Neural crest cell (in vitro differentiated cells): ENCODE measurements at places on chromosomes 5 and 9. TPM values are rescaled to one million over a fixed set of nuclear protein-coding genes. Genes with fewer than 3 reads are reported as not detected.

GRCh38 chr5:143241892-143242291 lies 161.6 kb downstream of the NR3C1 start:
- DNase-seq, result no peak

DNA sequence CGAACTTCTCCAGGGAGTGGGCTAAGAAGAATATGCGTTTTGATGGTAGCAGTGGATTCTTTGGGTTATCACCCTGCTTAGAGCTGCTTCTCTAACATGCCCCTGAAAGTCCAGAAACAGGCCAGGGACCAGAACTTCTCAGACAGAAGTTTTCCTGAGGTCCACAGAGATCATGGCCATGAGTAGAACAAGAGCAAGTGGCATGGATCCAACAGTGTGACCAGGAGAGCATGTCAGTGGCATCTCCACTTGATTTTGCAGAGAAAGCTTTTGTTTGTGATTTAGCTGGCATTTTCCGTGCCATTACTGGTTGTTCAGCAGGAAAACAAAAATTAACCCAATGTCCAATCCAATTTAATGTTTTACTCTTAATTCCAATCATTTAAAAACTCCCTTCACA lies 298.5 kb upstream of the CD180 start:
- no peak for DNase-seq

MSX2 gene
- 0.89 and 1.1 TPM in 2 replicates for total RNA-seq

DNA sequence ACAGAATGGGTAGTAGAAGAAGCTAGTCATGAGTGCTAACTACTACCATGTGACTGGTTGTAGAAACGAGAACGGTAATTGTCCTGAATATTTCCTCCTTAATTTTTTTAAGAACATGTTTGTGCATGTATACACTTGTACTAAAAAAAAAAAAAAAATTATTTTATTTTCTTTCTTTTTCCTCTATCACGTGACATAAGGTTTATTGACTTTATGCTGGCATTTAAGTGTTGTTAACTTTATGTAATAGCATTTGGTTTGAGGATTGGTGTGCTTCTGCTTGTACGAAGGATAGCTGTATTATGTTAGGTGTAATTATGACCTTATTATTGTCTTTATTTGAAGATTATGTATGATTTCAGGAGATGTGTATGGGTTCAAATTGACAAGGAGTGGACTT lies 349.1 kb upstream of the PTPRD start:
- no peak for DNase-seq

GRCh38 chr9:127963359-127964064 lies 17.3 kb downstream of the EEIG1 start:
- no peak for DNase-seq

DNA sequence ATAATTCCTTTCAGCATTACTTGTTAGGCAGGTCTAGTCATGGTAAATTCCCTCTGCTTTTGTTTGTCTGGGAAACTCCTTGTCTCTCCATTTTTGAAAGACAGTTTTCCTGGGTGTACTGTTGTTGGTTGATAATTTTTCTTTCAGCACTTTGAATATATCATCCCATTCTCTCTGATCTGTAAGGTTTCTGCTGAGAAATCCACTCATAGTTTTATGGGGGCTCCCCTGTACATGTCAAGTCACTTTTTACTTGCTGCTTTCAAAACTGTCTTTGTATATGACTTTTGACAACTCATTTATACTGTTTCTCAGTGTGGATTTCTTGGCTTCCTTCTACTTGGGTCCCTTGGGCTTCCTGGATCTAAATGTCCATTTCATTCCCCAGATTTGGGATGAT lies 16.5 kb downstream of the MEIKIN start:
- DNase-seq, result no peak

PDCD1LG2 gene
- total RNA-seq, result not detected in 2 replicates

CAMK2A gene
- 0.30 and 0.59 TPM in 2 replicates for total RNA-seq

- no peak for DNase-seq
Measured at GRCh38 chr5:170067152-170067551, 38.5 kb upstream of the FOXI1 start.

DNA sequence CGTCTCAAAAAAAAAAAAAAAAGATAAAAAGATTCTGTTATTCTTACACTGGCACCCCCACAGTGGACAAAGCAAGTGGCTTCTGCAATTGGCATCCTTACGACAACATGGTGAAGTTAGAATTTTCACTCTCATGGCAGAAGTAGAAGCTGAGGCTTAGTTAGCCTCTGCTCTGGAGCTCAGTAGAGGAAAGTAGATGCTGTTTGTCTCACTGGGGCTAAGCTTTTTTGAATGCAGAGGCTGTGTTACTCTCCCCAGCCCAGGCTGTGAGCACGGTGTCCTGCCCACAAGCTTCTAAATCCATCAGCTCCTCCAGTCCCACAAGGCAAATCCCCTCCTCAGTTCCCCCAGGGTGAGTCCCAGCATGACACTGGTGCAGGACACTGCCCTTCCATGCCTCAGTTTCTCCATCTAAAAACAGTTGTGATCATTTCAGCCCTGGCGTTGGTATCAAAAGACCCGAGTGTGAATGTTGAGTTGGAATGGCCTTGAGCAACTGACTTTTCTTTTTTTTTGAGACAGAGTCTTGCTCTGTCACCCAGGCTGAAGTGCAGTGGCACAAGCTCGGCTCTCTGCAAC lies 22.6 kb upstream of the PHF19 start:
- no peak for DNase-seq

DNA sequence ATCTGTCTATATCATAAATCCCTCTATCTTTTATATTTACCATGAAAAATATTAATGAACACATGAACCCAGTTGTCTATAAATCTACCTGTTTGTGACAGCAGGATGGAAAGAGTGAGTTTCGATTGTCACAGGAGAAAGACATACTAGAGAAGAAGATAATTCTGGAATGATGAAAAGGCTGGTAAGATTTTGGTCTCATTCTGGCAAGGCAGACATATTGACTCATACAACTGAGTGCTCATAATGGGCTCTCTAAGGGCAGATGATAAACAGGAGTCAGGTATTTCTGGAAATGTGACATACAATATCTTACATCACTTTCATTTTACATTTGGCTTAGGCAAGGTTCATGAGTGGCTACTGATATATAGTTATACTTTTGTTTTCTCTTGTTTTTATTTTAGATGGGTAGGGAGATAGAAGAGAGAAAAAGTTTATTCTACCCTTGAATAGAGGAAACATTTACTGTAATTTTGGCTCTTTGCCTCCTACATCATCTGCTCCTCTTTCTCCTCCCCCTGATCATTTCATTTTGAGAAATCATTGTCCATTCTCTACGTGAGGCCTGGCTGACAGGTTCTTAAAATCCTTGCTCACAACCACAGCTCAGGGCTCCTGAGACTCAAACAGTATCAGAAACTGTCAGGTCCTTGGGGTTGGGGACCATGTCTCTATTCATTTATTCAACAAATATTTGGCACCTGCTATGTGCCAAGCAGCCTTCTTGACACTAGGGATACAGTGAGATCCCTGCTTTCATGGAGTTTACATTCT lies 14.4 kb downstream of the ELOVL7 start:
- no peak for DNase-seq

- no peak for DNase-seq
Measured at GRCh38 chr9:124377551-124378406, 37.5 kb downstream of the PSMB7 start.

GRCh38 chr9:80875947-80876346 lies 813.4 kb downstream of the TLE1 start:
- DNase-seq, result no peak

WNK2 gene
- total RNA-seq, result 27.8 and 34.3 TPM in 2 replicates

- no peak for DNase-seq
Measured at GRCh38 chr9:19922476-19923118, 133.8 kb upstream of the SLC24A2 start.

ZBTB6 gene
- 8.4 and 9.4 TPM in 2 replicates for total RNA-seq

- no peak for DNase-seq
Measured at GRCh38 chr5:9623661-9624060, 6.5 kb downstream of the TAS2R1 start.

ENTREP1 gene
- 0.36 and 0.44 TPM in 2 replicates for total RNA-seq

SLC34A3 gene
- not detected in 2 replicates for total RNA-seq

SOWAHA gene
- total RNA-seq, result not detected in 2 replicates

ABL1 gene
- total RNA-seq, result 88.9 and 91.0 TPM in 2 replicates

DNA sequence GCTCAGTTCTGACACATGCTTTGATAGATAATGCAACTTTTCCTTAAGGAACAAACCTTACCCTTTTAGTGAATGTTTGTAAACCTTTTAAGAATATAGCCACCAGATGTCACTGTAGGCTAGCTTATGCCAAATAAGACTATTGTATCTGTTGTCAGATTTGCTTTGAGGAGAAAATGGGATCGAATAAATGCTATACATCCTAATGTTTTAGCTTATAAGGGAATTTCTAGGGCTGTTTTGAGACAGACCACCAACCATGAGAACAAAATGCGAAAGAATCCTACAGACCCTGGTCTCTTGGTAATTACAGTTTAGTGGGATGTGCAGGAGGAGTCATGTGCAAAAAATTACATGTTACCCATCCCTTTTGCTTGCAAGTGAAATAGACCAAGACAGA lies 127.6 kb upstream of the NMUR2 start:
- no peak for DNase-seq

DNA sequence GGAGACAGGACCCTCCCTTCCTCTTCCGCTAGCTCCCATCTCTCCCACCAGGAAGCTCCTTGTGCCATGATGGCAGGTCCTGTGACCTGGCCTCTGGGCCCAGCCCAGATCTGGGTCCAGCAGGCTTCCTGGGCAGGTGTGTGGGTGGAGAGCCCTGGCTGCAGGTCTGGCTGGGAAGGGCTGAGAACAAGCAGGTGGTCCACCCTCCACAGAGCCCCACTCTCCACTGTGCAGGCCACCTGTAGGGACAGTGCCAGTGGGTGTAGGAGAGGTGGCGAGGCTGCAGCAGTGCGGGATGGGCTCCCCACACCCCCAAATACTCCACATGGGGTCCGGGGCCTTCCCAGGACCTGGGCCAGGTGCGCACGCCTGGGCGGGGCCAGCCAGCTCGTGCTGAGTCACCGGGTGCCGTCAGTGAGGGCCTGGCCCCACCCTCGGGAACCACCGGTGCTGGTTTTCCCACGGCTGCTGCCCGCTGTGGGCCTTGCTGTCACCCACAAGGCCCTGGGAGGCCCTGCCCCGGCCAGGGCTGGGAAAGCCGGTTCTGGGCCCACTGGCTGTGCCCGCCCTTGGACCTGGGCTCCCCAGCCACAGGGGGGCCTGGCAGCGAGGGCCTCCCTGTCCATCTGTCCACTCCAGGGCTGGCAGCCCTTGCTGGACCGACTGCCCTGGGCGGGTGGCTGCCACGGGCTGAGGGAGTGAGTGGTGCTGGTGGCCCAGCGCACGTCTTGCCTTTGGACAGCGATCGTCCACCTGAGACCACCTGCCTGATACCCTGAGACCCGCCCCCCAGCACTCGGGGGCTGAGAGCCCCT lies 9.3 kb upstream of the NRARP start:
- DNase-seq, result no peak

DNA sequence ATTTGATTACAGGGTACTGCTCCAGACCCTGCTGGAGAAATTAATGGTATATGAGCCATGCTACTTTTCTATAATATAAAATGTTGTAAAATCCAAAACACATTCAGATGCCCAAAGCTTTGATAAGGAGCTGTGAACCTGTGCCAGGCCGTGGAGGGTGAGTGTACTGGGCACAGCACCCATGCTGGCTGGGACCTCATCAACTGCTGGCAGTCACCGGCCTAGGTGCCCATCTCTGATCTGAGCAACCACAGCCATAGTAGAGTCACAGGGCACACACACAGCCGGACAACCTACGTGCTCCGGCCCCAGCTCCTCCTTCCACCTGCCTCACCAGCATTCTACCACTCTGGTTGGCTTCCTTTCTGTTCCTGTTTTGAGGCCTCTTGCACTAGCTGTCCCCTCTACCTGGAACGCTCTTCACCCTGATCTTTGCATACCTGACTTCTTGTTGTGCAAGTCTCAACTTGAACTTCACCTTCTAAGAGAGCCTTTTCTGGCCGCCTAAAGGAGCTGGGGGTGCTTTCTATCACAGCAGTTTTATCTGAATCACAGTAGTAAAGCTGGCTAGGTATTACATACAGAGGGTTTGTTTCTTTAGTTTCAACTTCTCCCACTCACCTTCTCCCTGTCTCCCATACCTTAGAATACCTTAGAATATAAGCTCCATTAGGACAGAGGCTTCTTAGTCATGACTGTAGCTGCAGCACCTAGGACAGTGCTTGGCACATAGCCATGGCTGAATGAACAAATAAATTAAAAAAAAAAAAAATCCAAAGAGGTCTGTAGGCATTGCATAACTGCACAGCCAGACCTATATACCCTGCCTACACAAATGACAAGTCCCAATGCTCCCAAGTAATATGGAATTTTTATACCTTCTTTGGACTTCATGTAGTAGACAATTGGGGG lies 51.7 kb downstream of the MED27 start:
- no peak for DNase-seq

DNA sequence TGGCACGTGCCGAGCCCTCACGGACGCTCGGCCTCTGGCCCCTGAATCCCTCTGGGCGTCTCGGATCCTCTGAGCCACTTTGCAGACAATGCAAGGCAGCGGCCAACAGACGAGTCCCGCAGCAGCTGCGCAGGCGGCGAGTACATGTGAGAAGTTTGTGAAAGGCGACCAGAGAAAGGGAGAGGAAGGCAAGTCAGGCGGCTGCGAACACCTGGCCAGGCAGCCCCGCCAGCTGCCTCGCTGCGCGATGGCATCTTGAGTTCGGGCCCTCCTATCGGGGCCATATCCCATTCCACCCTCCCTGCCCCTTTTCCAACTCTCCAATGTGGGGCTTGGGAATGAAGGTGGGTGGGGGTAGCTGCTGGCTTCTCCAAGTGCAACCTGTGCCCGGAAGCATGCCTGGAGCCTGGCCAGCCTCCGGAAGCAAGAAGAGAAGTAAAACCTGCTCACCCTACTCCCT lies 4.5 kb upstream of the POU4F3 start:
- no peak for DNase-seq

DNA sequence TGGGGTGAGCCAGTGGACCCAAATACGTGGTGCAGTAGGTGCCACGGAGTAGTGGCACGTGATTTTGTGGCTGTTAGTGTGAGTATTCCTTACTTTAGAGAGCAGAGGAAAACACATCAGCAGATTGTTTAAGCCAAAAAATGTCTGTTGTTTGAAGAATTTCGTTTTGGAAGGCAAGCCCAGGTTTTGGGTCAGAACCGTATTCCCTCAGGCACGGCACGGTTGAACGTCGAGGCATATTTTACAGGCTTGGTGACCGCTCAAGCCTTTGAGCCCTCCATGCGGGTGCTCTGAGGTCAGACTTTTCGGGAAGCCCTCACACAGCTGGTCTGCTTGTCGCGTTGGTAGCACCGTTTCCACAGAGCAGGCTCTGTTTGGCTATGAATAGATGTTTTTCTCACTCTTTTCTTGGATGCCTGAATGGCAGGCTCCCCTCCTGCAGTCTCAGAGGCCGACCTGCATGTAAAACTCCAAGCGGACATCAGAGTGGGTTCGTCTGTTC lies 27.2 kb downstream of the NEK6 start:
- DNase-seq, result peak; percentile 36

FAM221B gene
- 0.19 and 0.43 TPM in 2 replicates for total RNA-seq

DNA sequence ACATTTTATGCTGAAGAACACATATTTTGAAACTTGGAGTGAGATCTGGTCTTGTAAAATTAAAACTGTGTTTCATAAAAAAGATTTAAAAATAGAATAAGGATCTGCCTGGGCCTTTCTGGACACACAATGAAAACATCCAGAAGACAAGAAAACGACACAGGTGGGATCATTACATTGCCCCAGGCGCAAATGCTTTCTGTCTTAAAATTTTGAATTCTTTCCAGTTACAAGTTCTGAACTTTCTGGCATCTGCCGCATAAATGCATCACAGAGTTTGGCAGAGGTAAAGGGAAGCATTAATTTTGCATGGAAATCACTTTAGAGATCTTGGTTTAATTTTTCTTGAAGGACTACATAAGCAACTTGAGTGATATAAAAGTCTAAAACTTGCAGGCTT lies 219.6 kb downstream of the WDR70 start:
- DNase-seq, result no peak

SLCO6A1 gene
- 3.9 and 4.4 TPM in 2 replicates for total RNA-seq
